ENCODE measurements at places on chromosomes 5 and 9. TPM values are rescaled to one million over a fixed set of nuclear protein-coding genes. Genes with fewer than 3 reads are reported as not detected.

The PCDHA8 gene
- not detected for total RNA-seq

The STPG3 gene
- 1.7 TPM for total RNA-seq

The SMARCA2 gene
- total RNA-seq: 80.6 TPM

The ATP10B gene
- not detected for total RNA-seq

The COL5A1 gene
- 15.9 TPM for total RNA-seq

The PCAT7 gene
- 2.5 TPM for total RNA-seq

The LCN1 gene
- total RNA-seq: not detected

The ZNF474 gene
- total RNA-seq: not detected

All from OCI-LY7 (cell line).